ENCODE measurements at places on chromosomes 16 and 17.

GRCh38 chr17:64051153-64051552 lies 30.7 kb upstream of the ICAM2 start:
- DNase-seq, result no peak

- DNase-seq, result no peak
These were observed 654.3 kb upstream of the KIF2B start for GRCh38 chr17:53168413-53168812.

DNA sequence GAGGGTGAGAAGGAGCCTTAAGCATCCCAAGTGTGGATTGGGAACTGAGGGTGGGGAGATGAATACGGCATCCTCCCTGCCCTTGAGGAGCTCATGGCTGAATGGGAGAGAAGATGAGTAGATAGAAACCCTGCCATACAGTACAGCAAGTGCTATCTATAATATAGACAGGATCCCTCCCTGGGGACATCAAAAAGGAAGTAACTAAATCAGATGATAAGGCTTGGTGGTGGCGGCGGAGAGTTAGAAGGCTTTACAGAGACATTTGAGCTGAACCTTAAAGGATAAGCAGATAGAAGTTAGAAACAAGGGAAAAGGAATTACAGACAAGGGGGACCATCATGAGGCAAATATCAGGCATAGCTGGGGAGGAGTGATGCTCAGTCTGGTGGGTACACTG lies 67.5 kb upstream of the TMEM132E start:
- no peak for DNase-seq

GRCh38 chr17:30576326-30576861 lies 99.2 kb downstream of the GOSR1 start:
- no peak for DNase-seq

DNA sequence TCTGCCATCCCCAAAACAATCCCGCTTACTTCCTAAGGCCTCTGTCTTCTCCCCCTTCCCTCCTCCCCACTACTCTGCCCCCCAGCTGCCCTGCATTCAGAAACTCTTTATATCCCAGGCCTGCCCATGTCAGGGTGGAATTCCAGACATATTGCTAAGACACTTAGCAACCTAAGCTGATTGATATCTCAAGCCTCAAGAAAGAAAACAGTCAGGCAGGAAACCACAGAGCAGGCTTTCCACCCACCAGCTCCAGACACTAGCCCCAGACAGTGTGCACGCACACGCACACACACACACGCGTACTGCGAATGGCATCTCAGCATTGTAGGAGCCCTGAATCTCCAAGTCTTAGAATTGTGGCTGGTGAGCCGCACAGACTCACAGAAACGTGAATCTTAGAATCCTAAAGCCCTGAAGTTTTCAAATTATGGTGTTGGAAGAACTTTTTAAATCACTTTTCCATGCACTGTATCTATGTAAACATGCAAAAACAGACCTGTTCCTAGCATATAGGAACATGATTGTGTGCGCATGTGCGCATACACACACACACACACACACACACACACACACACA lies 8.8 kb upstream of the LPCAT2 start:
- DNase-seq, result no peak

DNA sequence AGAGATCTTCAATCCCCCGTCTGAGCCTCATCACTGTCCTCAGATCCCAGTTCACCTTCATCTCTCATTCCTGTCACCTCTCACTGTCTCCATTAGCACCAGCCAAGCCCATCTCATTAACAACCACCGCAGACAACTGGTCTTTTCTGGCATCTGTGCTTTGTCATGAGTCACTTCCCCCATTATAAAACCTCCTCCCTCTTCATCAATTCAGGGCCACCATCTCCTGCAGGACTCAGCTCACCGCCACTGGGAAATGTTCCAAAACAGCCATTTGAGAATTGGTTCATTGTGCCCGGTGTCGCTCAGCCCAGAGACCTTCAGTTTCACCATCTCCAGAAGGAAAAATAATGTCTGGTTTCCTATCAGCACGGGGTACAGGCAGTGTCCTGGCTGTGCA lies 56.9 kb upstream of the TEKT3 start:
- no peak for DNase-seq

- DNase-seq, result peak; percentile 75
These were observed 20.7 kb downstream of the LGALS9 start for GRCh38 chr17:27651411-27652345.

DNA sequence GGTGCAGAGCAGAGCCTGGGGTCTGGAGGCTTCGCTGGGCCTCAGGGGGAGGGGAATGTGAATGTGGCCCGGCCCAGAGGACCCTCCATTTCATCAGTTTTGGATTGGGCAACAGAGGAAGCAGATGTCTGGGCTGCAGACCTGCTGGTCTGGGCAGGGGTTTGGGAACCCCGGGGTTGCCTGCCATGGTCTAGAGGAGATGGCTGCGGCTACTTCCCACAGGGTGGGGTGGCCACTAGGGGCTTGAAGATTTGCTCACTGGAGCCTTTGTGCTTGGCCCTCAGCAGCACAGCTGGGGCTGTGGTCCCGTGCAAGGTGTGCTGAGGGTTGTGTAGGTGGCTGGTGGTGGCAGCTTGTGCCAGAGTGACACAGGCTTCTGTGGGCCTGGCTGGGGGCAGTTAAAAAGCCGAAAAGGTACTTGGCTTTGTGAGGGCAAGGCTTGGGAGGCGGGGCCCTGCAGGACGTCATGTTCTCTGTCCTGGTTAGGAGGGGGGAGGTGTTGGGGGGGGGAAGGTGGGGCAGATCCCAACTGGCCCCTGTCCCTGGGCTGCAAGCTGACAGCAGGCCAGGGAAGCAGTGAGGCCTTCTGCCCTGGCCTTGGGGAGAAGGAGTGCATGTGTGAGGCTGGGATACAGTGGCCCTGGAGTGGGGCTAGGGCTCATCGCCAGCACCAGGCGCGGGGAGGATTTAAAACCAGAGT lies 98.0 kb downstream of the KPNA2 start:
- no peak for DNase-seq

- no peak for DNase-seq
These were observed 26.6 kb downstream of the MRC2 start for GRCh38 chr17:62653826-62654761.

DNA sequence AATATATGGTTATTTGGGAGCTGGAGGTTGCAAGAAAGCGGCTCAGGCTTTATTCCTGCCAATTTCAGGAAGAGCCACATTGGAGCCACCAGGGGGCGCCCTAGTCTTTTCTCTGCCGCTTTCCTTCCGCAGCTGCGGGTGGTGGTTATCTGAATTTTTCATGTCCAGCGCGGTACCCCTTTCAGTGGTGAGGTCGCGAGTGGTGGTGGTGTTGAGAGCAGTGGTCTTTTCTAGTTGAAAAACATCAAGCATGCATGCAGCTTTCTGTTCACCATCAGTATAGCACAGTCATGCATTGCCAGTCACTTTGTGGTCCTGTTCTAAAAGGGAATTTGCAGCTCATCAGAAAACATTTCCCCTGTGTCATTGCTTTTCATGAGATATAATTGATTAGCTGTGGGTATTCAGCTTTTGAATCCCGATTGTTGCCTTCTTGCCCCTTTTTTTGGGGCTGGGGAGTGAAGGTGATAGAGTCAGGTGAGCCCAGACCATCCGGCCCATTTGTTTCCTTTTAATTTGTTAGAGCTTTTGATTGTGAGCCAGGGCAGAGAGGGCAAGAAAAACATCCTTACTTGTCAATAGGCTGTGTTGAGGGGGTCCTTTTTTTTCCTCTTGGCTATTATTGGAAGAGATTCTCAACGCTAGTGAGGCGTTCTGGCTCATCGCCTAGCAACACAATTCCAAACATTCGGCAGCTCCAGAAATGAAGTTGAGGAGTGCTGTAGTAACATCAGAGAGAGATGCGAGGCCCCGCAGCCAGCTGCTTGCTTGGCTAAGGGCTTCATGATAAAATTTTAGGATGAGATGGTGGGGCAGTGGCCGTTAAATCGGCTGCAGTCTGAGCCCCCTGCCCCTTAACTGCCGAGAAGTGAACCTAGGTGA lies 119.0 kb downstream of the SNX29 start:
- peak; percentile 68 for DNase-seq

DNA sequence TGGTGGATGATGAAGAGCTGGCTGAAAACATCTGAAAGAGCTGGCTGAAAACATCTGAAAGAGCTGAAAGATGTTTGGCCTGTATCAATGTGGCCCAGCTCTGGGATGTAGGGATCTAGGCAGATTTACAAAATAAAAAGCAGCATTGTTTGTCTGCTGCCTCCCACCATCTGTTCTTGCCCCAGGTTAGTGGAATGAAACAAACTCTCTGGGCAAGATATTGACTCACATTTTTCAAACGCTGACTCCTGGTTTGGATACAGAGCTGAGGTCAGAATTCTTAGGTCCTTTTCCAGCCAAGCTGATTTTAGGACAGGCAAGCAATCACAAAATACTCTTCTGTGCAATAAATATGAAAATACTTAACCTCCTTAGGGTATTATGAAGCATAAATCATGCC lies 139.0 kb downstream of the STX8 start:
- no peak for DNase-seq

- DNase-seq, result no peak
These were observed 15.7 kb downstream of the TMIGD1 start for GRCh38 chr17:30318155-30318554.

- DNase-seq, result no peak
These were observed 2.7 kb upstream of the ZC3H7A start for GRCh38 chr16:11799509-11800381.

GRCh38 chr17:59365383-59365981 lies 34.0 kb downstream of the YPEL2 start:
- DNase-seq, result peak; percentile 43

- peak; percentile 46 for DNase-seq
These were observed 38.5 kb upstream of the NKD1 start for GRCh38 chr16:50509521-50510341.

DNA sequence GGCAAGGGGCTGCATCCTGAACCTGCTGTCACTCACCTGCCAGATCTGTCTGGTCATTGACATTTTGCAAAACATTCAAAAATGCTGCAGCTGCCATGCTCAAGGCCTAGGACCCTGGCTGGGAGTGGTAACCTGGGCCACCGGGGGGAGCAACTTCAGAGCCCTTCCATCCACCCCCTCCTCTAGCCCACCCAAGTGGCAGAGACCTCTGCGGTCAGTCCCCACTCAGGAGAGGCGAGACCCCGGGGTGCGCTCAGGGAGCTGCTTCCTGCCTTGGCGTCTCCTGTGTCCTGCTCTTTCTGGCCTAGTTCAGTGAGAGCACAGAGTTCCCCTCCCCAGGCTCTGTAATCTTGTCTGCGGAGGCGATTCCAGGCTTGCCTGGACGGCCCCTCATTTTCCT lies 108.8 kb downstream of the CCDC182 start:
- no peak for DNase-seq

DNA sequence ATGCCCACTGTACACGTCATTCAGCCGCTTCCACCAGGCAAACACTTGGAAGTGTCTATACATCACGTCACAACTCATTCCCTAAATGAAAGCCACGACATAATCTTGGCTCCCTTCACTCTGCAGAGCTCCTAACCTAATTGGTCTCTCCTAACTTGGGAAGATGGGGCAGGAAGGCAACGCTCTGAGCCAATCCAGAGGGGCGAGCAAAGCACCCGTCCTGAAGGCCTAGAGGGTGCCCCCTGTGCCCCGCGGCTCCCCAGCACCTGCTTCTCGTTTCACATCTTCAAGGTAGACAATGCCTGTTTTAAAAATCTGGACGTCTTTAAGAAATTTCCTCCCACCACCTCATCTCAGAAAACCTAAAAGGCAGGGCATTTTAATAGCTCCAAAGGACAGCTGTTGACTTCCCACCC lies 1.0 kb downstream of the CSNK2A2 start:
- no peak for DNase-seq

DNA sequence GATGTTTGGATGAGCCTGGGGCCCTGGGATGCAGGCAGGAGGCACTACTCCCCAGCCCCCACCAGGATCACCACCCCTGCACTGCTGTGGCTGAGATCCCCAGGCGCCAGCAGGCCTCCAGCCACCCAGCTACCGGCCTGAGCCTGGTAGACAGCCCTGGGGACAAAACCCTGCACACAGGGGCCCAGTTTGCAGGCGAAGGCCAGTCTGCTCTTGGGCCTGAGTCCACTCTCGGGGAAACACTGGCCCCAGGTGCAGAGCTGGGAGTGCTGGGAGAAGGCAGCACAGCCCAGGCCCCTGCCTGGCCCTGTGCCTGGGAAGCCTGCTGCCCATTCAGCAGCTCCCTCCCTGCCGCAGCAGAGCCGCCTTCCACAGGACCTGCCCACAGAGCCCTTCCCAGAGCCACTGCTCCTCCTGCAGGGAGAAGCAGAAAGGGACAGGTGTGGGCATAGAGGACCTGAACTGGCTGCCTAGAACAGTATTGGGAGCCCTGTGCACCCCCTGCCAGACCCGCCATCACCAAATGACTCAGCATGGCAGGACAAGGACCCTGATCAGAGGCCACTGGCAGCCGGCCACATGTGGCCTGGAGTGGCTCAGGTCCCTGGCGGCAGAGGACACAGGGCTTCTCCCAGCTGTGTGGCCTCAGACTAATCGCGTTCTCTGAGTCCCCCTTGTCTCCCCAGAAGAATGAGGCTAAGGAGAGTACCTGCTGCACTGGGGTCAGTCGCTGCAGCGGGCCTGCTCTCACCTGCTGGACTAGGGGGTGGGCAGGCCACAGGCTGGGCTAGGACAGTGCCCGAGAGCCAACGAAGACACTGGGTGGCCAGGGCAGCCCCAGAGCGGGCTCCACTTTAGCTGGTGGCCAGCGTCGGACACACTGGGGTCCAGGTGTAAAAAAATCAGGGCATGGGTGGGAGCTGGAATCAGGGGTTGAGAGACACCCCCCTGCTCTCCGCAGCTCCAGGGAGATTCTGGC lies 10.7 kb downstream of the MSRB1 start:
- no peak for DNase-seq

DNA sequence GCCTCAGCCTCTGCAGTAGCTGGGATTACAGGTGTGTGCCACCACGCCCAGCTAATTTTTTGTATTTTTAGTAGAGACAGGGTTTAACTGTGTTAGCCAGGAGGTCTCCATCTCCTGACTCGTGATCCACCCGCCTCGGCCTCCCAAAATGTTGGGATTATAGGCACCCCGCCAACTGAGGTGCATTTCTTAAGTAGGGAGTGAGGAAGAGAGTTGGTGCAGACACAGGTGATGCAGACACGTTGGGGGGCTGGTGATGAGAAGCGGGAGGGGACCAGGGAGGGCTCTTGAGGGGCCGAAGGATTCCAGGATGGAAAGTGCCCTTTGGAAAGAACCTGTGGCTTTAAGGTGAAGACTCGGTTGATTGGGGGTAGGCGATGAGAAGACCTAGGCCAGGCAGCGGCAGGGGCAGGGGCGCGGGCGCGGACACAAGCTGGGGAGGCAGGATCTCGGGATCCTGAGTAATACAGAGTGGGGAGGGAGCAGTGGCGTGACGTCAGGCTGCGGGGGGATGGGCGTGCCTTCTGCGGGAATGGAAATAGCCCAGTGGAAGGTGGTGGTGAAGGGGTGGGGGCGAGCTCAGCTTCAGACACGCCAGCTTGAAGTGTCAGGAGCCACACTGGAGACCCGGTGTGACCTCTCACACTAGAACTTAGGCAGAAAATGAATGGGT lies 2.5 kb upstream of the ATP6V0C start:
- DNase-seq, result no peak

- DNase-seq, result no peak
These were observed 912 bp downstream of the COQ7 start for GRCh38 chr16:19068237-19068815.

DNA sequence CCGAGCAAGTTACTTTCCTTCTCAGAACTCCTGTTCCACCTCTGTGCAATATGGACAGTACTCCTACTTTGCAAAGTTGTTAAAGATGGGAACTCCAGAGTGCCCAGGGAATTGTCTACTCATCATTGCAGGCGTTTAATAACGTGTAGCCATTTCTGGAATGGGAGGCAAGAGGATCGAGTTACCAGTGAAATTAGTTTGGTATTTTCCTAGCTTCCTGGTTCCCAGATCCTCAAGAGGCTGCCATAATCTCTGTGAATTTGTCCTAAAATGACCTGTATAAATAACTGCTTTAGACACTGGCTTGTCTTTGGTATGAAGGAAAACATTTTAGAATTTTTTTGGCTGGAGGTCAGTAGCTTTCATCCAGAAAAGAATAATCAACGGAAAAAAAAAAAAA lies 27.7 kb downstream of the WWOX start:
- DNase-seq, result no peak

All from activated T-cell treated with anti-CD3 and anti-CD28 coated beads, Interleukin-2, amount 50 U/mL, for 1 hour (primary cell).